ENCODE measurements at places on chromosomes 4 and X.

- DNase-seq = no peak
These were observed 67.8 kb downstream of the WFS1 start for GRCh38 chr4:6337331-6337935.

DNA sequence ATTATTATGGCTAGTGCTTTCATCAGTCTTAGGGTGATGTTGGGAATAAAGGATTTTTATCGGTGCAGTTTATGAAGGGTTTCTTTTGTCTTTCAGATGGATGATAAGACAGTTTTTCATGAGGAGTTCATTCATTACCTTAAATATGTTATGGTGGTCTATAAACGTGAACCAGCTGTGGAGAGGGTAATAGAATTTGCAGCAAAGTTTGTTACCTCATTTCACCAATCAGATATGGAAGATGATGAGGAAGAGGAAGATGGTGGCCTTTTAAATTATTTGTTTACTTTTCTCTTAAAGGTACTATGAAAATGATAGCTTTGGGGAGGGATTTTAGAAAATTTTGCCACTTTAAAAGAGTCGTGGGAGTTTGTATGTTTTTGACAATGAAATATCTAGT, 1.3 kb downstream of the NCAPG start:
- no peak for DNase-seq

DNA sequence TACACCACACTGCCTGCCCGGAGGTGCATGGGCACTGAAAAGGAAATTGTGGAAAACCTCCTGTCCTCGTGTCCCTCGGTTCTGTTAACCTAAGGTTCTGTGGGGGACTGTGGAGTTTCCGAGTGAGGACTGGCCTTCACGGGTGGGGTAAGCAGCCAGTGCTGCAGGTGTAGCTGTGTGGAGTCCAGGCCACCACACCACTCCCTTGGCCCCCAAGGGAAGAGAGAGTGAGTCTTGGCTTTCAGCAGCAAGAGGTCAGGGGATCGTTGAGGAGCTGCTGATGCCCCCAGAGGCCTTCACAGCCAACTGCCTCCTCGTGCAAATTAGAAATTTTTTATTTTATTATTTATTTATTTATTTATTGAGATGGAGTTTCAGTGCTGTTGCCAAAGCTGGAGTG, 20.4 kb downstream of the BEND4 start:
- no peak for DNase-seq

DNA sequence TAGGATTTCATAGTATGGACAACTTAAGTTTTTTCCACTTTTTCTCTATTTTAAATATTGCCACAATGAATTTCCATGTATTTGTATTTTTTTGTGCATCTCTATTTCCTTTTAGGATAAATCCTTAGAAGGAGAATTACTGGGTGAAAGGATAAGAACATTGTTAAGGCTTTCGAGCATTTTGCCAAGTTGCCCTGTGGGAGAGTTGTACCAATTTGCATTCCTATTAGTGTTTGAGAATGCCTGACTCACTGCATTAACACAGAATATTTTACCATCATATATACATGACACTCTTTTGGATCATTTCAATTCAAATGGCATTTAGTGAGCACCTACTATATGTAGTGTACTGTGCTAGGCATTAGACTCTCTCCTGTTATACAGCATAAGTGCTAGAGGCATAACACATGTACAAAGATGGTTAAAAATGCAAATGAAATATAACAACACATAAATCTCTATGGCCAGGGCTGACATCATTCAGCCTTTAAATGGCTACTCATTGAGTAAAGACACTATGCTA, 57.0 kb downstream of the PLAC1 start:
- DNase-seq = no peak

DNA sequence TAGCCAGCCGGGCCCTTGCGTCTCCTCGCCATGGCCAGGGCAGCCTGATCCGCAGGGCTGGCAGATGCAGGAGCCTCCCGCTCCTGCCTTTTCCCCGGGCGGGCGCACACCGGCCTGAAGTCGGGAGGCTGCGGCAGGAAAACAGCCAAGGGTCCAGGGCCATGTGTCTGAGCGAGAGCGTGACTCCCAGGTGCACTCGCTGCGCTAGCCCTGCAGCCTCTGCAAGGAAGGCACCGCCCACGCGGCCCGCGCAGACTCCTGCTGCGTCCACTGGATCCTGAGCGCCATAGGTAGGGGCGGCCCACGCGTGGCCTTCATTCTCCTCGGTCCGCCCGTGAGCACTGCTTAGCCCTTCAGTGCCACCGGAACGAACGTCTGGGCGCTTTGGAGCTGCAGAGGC, 379.9 kb downstream of the TRAM1L1 start:
- DNase-seq = no peak

- no peak for DNase-seq
These were observed 24.3 kb downstream of the CFAP97 start for GRCh38 chr4:185179488-185179887.

DNA sequence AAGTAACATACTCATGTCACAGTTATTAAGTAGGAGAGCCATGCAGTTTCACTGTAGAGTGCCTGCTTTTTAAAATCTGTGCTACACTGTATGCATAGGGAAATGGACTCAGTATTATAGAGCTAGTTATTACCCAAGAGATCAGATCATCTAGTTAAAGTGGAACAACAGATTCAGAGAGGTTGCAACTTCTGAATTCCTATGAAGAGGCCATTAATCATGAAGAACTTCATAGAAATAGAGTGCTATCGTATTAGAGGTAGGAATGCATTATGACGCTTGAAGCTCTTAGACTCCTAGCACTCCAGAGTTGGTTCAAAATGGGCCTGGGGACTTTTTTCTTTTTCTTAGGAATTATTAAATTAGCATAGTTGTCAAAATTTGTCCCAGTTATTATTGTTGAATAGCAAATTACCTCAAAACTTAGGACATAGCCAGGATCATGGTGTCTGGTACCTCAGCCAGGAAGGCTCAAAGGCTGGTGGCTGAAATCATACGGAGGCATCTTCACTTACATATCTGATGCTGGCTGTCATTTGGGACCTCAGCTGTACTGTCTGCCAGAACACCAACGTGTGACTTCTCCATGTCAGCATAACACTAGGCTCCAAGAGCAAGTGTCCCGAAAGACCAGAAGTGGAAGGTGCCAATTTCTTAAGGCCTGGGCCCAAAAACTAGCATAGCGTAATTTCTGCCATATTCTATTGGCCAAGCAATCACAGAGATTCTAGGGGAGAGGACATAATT, 125.7 kb downstream of the STAG2 start:
- DNase-seq = no peak

DNA sequence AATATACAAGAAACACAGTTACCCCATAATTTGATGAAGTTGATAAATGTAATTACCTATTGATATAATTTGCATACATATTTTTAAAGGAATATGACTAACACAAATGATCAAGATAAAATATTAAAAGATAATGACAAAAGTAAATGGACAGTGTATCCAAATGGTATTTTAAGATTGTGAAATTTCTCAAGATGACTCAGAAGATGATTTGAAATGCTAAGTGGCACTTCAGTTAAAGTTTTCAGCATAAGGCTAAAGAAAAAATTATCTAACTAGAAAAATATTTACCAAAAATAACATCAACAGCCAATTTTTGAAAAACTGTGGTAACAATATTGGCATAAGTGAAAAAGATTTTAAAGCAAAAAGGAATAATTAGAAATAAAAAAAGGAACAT, 248.4 kb upstream of the NDST4 start:
- DNase-seq = no peak

DNA sequence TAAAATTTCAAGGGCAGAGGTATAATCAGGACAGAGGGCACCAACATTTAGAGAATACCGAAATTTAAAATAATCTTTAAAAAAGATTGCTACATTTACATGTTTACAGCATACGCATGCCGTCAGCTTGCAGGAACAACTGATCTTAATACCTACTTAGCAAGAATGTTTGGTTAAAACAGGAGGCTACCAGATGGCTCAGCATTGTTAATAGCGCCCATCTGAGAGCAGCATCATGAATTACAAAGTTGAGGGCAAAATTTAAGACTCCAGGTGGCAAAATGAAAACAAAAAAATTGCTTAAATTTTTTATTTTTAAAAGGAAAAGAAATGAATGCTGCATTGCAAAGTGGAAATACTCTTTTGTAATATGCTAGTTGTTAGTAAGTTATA, 241.3 kb downstream of the C4orf33 start:
- no peak for DNase-seq

- DNase-seq = no peak
These were observed 886 bp upstream of the NDST3 start for GRCh38 chr4:118033148-118034052.

- DNase-seq = no peak
These were observed 46.1 kb downstream of the MBNL3 start for GRCh38 chrX:132442691-132443090.

- no peak for DNase-seq
These were observed 111.4 kb downstream of the LUZP4 start for GRCh38 chrX:115400960-115401359.

DNA sequence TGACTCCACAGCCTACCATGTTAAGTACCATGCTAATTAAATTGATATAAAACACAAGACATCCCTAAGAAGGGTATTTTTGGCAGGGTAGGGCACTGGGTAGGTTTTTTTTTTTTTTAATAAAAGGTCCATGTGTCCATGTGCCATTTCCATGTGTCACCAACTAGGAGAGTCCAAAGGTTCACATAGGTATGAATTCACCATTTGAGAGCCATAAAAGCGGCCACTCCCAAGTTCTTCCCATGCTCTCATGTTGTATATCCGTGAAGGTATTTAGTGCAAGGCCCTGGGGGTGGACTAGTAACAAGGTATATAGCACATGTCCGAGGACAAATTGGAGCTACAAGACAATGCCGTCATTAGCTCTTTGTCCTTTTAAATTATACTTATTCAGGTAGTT, 107.3 kb downstream of the PDE5A start:
- DNase-seq = no peak

- no peak for DNase-seq
These were observed 87.3 kb downstream of the LCORL start for GRCh38 chr4:17934286-17934685.

- no peak for DNase-seq
These were observed 23.5 kb upstream of the SYNPO2 start for GRCh38 chr4:118865091-118865708.

- DNase-seq = no peak
These were observed 9.1 kb downstream of the IGFBP7 start for GRCh38 chr4:57100979-57101651.

- no peak for DNase-seq
These were observed 16.0 kb downstream of the NBDY start for GRCh38 chrX:56744996-56745395.

- DNase-seq = no peak
These were observed 395.8 kb downstream of the NAF1 start for GRCh38 chr4:162770761-162771490.

DNA sequence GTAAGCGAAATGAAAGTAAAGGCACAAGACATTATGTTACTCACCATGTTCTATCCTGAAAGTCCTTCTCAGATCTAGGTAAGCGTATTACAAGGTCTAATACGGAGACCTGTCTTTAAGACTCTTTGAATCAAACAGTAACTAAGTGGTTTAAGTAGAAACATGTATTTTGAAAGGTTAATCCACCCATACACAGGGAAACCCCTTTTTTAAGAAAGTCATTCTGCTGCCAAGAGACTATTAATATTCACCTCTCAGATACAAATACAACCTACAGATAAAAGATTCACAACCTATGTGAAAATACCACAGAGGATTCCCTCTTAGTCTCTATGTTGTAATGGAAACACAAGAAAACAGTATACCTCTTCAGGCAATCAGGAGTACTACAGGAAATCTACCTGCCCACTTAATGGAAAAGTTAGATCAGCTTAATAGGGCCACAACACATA, 63.2 kb upstream of the TNIP3 start:
- DNase-seq = no peak

- no peak for DNase-seq
These were observed 54.3 kb downstream of the LRBA start for GRCh38 chr4:150960818-150961217.

GRCh38 chr4:126130215-126130614, 815.5 kb downstream of the FAT4 start:
- DNase-seq = no peak

- no peak for DNase-seq
These were observed 381.5 kb upstream of the GALNT7 start for GRCh38 chr4:172787111-172787510.

GRCh38 chrX:53831662-53832635, 145.4 kb upstream of the HUWE1 start:
- DNase-seq = no peak

DNA sequence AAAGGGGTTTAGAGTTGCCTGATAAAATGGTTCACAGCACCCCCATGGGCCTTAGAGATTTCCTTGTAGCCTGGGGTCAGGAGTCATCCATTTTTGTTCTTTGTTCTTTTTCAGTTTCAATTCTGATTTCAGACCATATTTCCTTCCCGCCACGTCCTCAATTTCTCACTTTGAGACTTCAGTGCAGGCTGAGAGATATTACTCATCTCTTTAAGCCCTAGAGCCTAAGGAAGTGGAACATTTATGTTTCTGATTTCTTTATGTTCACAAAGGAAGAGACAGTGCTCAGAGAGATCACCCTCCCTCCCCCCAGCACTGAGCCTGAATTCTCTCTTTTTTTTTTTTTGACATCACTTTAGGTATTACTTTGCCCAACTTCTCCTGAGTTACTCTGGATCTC, 56.3 kb downstream of the MSN start:
- DNase-seq = no peak

- no peak for DNase-seq
These were observed 14.8 kb upstream of the SPARCL1 start for GRCh38 chr4:87543835-87544461.

DNA sequence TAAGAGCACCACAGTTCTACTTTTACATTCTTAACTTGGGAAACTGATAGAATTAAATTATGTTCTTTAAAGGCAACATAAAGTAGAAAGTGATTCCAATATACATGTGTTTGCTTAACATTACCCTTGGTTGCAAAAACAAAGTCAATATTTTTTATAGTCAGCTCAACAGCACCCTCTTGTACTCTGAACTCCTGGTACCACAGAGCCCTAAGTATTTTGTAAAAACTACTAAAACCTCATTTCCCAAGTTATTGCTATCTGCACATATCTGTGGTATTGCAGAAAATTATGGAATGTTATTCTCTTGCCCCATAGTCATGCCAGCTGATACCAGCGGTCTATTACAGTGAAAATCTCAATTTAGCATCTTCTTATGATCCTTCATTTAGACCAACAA, 2.9 kb downstream of the KIF4A start:
- DNase-seq = no peak

DNA sequence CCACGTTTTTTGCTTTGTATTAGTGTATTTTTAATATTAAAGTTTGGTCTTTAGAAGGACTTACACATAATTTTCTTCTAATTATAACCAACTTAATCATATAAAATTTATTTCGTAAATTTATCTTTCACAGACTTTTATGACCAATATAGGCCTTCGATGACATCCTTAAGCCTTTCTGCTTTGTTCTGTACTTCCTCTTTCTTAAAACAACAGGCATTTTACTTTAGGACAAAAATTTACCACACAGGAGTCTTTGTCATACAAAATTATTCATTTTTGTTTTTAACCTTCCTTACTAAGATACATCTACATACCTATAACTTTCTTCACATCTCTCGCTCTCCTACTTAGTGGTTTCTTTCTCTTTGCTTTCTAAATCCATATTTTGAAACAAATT, 56.3 kb downstream of the RGS12 start:
- DNase-seq = no peak

Measured in AG04449 (cell line).